ENCODE measurements at places on chromosomes 3 and 15.

DNA sequence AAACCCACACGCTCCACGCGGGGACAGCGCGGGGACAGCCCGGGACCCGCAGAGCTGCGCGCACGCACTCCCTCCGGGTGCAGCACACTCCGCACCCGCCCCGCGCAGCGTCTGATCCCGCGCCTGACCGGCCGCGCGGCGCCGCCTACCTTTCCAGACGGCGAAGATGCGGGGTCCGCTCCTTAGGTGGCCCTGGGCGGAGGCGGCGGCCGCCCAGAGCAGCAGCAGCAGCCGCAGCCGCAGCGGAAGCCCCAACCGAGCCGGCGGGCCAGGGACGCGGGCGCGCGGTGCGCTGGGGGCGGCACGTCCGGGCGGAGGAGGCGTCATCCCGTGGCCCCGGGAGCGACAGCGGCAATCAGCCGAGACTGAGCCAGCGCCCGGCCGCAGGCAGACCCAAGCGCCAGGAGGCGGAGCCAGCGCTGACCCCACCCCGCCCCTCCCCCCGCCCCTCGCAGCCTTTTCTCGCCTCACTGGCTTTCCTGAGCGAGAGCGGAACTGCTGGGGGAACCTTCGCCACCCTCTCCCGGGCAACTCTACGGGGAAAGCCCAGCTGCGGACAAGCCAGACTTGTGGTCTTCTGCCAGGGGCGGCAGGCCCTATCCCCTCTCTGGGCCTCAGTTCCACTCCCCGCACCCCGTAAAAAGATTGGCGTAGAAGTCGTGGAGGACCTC, at the start of gene SEMA7A:
Gene SEMA7A (minus strand): TSS at position 367 of the 671 bp plus-strand sequence. CDS start 40 bp downstream, at position 327.
- peak; percentile 84 for DNase-seq

DNA sequence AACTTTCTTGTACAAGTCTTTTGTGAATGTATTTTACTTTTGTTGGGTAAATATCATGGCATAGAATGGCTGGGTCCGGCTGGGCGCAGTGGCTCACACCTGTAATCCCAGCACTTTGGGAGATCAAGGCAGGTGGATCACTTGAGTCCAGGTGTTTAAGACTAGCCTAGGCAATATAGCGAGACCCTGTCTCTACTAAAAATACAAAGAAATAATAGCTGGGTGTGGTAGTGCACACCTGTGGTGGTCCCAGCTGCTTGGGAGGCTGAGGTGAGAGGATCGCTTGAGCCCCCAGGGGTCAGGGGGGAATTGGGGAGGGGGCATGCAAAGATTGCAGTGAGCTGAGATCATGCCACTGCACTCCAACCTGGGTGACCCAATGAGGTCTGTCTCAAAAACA, 52.9 kb downstream of the ANP32A start:
- DNase-seq: no peak

DNA sequence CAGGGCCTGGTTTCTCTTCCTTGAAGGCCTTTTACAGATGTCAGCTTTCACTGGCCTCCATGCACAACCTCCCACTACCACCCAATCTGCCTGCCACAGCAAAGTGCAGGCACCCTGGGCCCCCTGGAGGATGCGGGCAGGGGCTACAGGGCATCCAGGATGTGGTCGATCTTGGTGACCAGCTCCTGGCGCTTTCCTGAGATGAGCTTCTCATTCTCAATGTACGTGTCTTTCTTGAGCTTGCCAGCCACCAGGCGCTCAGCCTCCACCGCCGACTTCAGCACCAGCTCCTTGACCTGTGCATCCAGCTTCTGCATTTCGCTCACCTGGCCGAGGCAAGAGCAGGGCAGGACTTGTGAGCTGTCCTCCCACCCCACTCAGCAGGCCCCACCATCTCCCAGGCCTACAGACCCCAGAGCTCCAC, 30.3 kb downstream of the RPN1 start:
- DNase-seq: no peak

DNA sequence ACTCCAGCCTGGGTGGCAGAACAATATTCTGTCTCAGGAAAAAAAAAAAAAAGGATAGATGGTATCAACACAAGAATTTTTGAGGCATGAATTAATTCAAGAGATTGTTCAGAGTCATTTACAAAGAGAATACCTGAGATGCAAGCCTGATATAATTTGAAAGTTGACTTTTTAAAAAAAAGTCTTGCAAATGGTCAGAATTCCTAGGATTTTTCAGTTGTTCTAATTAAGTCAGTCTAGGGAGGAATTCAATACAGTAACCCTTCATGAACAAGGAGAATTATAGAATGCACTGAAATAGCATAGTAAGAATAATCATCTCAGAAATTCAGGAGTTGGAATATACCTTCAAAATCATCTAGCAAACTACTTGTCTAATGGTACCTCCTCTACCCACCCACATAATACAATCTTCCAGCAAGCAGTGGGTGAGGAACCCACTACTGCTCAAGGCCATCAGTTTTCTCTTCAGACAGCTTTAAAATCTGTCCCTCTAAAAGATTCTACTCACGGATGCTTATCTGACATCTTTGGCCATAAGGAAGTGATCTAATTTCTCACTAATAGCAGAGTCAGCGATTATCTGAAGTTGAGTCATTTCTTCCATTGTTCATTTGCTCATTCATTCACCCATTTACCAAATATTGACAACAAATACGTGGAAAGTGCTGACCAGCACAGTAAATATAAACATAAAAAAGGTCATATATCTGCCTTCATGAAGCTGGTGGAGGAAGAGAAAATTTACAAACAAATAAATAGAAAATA, 159.6 kb downstream of the GREM1 start:
- DNase-seq: no peak

- no peak for DNase-seq
Observed at GRCh38 chr3:150511122-150511821, 35.0 kb downstream of the SERP1 start.

GRCh38 chr3:197407526-197407925, 109.1 kb upstream of the DLG1 start:
- DNase-seq: no peak

DNA sequence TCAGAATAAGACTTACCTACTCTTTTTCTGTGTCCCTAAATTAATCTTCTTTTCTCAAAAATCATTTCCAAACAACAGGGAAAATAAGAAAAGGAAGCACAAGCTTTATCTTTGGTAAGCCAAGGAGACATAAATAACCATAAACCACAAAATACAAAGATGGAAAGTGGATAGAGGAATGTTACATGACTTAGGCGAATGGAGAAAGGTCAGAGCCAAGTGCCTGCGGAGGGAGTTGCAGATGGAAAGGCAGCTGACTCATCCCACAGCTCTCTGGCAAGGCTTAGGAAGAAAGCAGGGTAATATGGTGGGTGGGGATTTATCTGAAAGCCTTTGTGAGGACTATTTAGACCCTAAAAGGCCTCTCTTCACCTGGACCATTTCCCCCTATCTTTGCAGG, 72.8 kb downstream of the GALK2 start:
- DNase-seq: no peak

GRCh38 chr15:86765281-86765680, 685.6 kb downstream of the AGBL1 start:
- DNase-seq: no peak

DNA sequence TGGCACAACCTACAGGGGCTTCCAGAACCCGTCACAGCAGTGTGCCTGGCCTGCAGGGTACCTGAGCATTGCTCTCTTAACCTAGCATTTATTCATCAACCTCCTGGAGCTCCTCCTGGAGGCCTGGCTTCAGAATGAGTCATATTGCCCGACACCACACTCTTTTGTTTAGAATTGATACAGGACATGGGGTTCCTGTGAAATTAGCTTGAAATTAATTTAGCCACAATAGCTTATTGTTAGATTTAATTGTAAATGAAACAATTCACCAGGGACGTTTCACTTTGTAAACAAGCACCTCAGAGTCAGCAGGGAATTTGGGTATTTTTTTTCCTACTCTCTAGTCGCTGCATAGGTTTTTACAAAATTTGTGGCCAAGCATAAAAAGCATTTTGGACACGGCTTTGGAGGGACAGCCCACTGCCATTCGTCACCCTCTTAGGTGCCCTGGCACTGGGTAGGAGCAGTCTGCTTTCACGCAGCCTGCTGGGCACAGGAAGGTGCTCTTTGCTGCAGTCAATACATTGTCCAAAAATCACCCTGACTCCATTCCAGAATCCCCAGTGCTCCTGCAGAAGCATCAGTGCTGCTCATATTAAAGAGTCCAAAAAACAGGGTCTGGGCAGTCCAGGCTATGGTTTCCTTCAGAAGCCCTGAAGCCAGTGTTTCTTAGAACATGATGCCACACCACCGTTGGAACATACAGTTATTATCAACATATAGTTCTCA, 60.8 kb upstream of the MEF2A start:
- DNase-seq: no peak

GRCh38 chr3:172232579-172233212, 193.3 kb downstream of the FNDC3B start:
- DNase-seq: no peak

DNA sequence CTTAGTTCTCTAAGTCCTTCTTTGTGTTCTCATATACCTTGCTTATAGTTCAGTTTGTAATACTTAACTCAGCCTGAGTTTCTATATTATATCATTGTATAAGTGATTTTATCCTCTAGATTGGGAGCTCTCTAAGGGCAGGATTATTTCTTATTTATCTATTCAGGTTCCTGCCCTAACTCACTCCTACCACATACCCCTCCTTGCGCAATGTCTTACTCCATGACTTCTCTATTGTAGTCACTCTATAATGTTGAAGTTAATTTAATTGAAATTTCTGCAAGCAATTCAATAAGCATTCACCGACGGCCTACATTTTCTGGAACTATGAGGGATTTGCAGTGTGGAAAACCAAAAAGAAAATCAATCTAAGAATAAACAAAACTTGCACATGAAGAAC, 3.6 kb upstream of the OR5K4 start:
- no peak for DNase-seq

GRCh38 chr3:129046732-129047552, 13.6 kb upstream of the GP9 start:
- no peak for DNase-seq

DNA sequence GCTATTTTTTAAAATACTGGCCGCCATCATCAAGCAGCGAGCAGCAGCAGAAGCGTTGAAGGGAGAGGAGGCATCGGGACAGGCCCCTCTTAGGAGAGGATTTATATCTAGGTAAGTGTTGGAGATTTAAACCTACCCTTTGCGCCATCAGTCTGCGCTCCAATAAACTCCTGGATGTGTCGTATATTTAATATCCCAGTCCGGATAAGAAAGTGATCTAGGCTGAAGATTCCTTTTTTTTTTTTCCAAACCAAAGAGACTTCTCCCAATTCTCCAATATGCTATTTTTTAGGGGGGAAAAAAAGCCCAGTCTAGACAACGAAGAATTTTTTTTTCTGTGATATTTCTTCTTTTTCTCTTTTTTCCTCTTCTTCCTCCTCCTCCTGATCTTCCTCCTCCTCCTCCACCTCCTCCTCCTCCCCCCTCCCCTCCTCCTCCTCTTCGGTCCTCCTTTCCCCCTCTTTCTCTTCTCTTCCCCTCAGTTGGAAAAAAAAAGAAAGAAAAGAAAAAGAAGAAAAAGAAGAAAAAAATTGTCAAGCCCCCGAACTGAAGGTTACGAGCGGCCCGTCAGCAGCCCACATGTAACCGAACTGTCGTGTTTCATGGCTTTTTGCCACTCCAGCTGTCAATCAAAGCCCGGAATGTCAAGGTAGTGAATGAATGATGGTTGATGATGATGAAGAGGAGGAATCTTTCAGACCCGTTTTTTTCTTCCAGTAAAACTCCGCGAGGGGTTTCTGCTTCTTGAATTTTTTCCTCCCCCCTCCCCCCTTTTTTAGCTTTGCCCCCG, 835 bp downstream of the MEIS2 start:
- no peak for DNase-seq

DNA sequence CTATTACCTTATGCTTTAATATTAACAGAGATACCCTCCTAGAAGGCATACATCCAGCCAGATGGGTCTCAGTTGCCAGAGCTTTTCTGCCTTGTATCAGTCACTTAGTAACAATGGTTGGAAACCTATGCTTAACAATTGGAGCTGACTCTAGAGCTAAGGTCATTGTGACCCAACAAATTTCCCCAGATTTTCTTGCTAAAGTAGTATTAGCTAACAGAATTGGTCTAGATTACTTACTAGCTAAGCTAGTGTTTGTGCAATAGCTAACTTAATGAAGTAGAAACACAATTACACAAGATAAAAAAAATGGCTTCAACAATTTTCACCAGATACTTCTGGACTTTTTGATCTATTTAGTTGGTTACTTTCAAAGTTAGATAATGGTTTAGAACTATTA, 236.9 kb downstream of the NSUN3 start:
- no peak for DNase-seq

- peak; percentile 18 for DNase-seq
Observed at GRCh38 chr15:68821190-68821840, 620 bp upstream of the ANP32A start.

DNA sequence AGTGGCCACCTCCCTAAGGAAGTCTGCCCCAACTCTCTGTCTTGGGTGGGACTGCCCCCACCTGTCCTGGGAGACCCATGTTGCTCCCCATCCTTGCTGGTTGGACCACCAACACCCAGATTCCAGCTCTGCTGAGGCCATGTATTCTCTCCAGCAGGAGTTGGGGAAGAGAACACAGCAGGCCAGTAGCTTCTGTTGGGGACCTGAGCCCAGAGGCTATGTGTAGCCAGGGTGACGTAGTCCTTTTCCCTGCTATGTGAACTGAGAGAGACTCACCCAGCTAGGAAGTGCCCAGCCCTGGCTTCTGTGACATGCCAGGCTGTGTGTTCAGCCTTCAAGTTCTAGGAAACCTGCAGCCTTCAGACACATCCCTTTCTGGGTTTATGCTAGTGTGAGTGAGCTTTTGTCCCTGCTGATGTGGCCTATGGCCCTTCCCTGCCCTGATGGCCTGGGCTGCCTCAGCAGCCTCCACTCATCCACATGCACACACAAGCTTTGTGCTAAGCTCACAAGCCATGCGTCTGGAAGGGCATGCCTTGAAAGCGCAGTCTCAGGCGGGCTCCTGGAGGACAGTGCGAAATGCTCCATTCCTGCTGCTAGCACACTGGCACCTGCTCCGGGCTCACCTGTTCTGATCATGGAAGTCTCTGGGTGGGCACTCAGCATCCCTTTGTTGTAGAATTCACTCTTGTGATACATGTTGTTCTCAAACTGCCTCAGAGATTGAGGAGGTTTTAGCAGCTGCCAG, 42.6 kb downstream of the KY start:
- no peak for DNase-seq

- DNase-seq: no peak
Observed at GRCh38 chr15:59296181-59296617, 76.5 kb downstream of the MYO1E start.

- no peak for DNase-seq
Observed at GRCh38 chr15:64019764-64020163, 26.5 kb downstream of the DAPK2 start.

DNA sequence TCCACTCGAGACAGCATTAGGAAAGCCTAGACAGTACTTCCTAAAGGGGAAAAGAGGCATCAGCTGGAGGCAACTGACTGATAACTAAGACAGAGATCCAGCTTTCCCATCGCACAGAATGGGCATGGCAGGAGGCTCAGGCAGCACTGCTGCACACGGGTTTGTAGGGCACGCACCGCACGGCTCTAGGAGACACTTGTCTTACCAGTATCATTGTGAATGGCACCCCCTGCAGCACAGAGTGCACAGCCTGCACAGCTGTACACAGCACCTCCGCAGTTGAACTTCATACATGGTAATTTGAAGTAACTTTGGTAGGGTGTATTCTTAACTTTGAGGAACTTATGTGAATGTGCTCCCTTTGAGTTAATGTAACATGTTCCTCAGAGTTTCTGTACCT, 281.6 kb downstream of the PLCL2 start:
- no peak for DNase-seq
